Esophagus muscularis mucosa (tissue), 4 donors: ENCODE measurements at places on chromosomes 2 and 18.

DNA sequence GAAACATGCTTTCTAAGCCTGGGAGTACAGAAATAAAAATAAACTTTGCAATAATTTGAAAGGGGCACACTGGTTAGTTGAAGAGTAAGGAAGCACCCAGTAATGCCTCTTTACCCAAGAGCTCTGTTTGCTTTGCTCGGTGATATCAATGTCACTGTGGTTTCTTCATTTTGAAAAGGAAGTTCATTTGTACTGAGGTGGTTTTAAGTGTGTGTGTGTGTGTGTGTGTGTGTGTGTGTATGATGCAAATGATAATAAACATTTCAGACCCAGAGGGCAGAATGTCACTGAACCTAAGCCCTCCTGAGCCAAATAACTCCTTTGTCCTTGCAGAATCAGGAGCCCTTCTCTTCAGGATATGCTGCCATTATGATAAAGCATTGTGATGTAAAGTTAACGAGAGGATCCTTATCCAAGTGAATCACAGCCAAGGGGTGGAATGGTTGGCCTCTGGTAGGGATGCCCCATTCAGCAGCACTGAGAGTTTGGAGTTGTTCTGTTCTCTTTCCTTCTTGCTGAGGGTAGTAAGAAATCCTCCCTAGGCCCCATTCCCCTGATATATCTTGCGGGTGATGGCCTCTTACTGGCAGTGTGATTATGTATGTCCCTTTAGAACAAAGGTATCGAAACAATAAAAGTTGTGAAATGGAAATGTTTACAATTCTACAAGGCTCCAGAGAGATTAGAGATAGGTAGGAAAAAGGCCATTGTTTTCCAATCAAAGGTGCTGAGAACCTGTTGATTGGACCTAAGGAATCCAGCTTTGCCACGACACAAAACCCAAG, 7.6 kb downstream of the ITGA6 start:
- DNase-seq, result no peak

- no peak for DNase-seq
These were observed 33.5 kb upstream of the METAP1D start for GRCh38 chr2:171966235-171966634.

- DNase-seq, result no peak
These were observed 989.5 kb upstream of the CNTNAP5 start for GRCh38 chr2:123035541-123035940.

- no peak for DNase-seq
These were observed 30.4 kb upstream of the ALLC start for GRCh38 chr2:3627500-3628100.

DNA sequence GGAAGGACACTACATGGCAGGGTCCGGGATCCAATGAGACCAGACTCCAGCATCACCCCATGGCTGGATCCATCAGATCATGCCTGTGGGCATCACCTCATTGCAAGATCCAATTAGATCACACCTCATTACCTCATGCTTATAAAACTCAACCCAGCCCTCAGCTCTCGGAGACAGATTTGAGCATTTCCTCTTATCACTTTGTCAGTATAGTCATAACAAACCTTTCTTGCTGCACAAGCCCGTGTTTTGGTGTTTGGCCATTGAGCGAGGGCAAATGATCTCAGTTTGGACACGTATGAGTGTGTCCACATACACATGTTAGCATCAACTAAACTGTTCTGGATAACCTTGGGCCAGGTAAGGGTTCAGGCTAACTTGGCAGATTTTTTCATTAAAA, 58.8 kb downstream of the CCDC195 start:
- no peak for DNase-seq

- DNase-seq, result no peak
These were observed 194.7 kb downstream of the RND3 start for GRCh38 chr2:150292807-150293206.

- DNase-seq, result no peak
These were observed 92.0 kb downstream of the SPP2 start for GRCh38 chr2:234142530-234142929.

- no peak for DNase-seq
These were observed 1030.2 kb downstream of the TMEM182 start for GRCh38 chr2:103792042-103792441.

DNA sequence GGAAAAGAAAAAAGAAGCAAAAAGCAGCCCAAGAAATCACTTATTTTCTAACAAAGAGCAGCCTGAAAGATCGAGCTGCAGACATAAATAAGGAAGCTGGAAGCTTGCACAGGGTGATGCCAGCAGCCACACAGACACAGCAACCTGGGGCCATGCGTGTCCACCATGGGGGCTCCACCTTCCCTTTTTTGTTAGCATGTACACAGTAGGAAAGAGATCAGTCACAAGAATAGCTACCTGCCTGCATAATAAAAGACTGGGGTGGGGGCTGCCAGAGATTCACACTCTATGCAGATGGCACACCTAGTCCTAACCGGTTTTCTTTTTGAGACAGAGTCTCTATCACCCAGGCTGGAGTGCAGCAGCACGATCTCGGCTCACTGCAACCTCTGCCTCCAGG, 2.9 kb upstream of the CNOT11 start:
- no peak for DNase-seq

- DNase-seq, result no peak
These were observed 167.4 kb downstream of the SPAG16 start for GRCh38 chr2:213451542-213452239.

DNA sequence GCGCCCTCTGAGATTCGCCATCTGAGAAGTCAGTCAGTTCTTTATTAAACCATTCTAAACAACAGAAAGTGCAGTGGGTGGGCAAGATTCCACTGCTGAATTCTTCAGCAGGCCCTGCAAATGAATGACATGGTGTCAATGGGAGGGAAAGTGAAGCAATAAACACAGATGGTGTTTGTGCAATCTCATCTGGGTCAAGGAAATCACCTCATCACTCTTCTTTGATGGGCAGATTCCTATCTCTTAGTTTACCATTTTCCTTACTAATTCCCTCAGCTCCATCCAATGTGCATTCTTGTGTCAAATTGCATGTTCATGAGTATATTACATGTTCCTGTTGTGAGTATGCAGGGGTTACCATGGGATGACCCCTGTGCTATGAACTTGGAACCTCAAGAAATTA, 100.7 kb upstream of the CYP1B1 start:
- DNase-seq, result no peak

GRCh38 chr2:151947813-151948165, 119.6 kb upstream of the ARL5A start:
- no peak for DNase-seq

GRCh38 chr2:128444121-128444771, 125.6 kb upstream of the HS6ST1 start:
- DNase-seq, result peak; percentile 66
